ENCODE measurements at places on chromosomes 11 and 22.

GRCh38 chr22:25475257-25476022, 89.0 kb upstream of the GRK3 start:
- peak; percentile 68 for DNase-seq

- DNase-seq = no peak
Measured at GRCh38 chr22:17912945-17913721, 111.2 kb downstream of the MICAL3 start.

GRCh38 chr22:49457946-49458707, 369.5 kb downstream of the BRD1 start:
- DNase-seq = no peak

- no peak for DNase-seq
Measured at GRCh38 chr22:29457730-29458129, 19.3 kb downstream of the RFPL1 start.

DNA sequence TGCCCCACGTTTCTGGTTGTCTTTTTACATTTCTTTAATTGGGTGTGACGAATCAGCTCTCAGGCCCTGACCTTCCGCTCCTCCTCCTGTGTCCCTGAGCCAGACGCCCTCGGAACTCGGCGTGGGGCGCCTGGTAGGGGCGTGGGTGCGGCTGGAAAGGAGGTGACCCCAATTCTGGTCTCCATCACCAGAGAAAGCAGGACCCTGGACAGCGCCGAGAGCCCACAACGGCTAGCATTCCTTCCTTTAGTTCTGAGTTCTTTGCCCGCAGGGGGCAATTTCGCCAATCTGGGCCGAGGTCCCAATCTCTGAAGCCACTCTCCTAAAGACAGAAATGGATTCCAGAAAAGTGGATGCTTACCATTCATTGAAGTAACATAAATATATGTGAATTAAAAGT, 11.7 kb upstream of the RBMXL2 start:
- no peak for DNase-seq

- no peak for DNase-seq
Measured at GRCh38 chr11:19164881-19165280, 36.9 kb downstream of the CSRP3 start.

- no peak for DNase-seq
Measured at GRCh38 chr11:71548716-71549151, 514 bp downstream of the KRTAP5-9 start.

DNA sequence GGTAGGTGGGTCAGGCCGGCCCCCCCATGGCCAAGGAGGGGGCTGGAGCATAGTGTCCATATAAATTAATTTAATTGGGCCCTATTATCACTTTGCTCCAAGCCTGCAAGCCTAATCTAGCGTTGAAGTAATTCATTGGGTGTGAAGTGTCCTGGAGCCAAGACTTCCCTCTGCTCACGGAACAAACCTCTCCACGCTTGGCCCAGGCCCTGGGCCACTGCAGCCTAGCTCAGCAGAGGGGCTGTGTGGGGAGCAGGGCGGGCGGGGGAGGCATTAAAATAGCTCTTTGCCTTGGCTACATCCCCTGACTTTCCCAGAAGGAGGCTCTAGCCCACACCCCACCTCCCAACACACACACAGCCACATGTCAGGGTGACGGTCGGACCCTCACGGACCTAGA, 73.5 kb downstream of the THAP12 start:
- DNase-seq = peak; percentile 80

GRCh38 chr11:10375280-10375971, 70.6 kb downstream of the ADM start:
- DNase-seq = peak; percentile 67
